ENCODE measurements at places on chromosomes 1 and 21.

GRCh38 chr21:39079617-39080016, 103.6 kb downstream of the PSMG1 start:
- DNase-seq: peak; percentile 80

DNA sequence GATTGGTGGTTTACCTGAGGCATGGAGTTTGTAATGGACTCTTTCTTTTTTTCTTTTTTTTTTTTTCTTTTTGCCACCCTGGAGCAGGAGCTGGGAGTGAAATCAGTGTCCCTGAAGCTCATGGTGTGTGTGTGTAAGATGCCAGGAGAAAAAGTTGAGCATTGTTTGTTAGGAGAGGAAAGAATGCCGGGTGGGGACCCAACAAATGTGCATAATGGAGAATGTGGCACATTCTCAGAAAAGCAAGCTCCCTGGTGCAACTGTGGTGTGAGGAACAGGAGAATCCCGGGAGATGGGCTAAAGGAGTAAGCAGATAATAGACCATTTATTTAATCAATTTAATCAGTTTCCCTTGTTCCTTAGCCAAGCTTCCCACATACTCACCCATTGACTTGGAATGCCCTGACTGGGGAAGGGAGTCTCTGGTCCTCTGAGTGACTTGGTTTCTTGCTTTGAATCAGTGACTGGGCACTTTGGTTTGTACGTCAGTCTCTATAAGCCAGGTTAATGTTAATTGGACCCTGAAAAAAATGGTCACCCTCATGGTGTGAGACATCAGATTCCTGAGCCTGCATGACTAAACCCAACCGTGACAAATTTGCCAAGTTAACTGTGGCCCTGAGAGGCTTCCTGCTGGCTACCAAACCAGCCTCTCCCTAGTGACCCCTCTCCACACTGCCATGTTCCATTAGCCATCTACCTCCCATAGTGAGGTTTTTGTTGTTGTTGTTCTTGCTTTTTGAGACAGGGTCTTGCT, 43.9 kb upstream of the ITPKB start:
- DNase-seq: no peak

- DNase-seq: no peak
Observed at GRCh38 chr1:10936998-10937901, 75.2 kb upstream of the TARDBP start.

- DNase-seq: no peak
Observed at GRCh38 chr1:244952940-244953339, 88.6 kb upstream of the HNRNPU start.

GRCh38 chr1:108000620-108001111, 35.7 kb upstream of the VAV3 start:
- no peak for DNase-seq

DNA sequence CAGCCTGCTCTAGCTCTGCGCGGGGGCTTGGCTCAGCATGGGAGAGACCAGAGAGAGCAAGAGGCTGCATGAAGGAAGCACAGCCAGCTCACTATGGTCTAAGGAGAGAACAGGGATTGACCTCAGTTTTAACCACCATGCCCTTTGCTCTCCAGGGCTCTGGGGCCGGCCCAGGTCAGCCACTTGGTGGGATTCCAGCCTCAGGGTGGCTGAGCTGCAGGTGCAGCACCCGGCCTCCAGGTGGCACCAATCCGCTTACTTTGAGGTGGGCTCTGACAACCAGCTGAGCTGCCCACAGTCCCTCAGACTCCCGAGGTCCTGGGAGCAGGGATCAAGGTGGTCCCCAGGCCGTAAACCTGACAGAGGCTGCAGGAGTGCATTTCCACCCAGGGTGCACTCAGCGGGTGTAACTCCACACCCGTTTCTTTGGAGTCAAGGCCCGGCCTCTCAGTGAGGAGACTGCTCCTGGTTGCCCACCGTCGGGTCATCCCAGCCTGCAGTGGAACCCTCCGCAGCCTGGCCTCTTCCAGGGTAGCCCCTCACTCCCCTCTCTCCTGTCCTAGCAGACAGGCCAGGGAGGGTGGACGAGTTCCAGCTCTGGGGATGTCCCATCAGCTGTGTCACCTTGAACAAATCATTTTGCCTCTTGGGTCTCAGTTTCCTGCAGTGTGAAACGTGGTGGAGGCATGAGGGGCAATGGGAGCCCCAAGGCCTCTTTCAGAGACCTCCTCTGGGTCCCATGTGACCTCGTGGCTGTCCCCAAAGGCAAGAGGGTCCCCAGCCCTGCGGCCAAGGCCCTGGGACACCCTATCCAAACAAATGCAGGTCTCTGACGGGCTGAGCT, 607 bp upstream of the LGR6 start:
- no peak for DNase-seq

- DNase-seq: no peak
Observed at GRCh38 chr1:72111662-72112061, 170.7 kb downstream of the NEGR1 start.

DNA sequence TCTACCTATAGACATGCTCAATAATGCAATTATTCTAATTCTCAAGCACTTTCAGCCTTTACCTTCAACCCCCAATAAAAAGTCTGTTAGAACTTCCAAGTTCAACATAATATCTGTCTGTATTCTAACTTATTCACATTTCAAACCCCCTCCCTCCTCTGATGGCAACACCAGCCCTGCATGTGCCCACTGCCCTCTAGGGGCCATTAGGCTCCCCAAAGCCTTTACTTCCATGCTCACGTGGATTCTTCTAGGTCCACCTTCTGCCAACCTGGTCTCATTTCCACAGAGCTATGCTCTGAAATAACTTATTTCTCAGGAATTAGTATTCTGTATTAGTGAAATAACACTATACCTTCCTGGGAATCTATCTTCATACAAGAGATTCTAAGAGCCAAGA, 22.2 kb upstream of the KPRP start:
- DNase-seq: no peak

DNA sequence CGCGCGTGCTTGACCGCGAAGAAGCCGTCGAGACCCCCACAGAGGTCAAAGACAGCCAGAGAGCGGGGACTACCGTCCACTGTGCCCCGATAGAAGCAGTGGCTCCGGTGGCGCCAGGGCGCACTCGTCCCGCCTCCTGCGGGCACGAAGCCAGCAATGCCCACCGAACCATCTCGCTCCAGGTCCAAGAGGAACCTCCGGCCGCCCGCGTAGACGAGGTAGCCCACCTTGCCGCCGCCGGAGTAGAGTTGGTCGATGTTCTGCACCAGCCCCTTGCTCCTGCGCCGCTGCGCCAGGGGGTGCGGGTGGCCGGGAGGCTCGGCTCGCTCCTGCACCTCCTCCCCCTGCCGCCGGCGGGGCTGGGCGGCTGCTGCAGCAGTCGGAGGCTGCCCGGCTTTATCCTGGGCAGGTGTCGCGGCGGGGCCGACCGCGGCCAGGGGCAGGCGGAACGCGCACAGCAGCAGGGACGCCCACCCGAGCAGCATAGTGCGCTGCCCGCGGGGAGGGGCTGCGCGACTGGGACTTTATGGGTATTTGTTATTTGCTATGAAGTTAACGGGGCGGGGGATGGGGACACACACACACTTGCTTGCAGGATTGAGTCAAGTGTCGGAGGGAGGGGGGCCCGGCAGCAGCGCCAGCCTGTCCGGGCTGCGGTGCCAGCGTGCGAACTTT, 844 bp downstream of the ADAMTS5 start:
- no peak for DNase-seq

- no peak for DNase-seq
Observed at GRCh38 chr1:204574016-204574864, 58.0 kb downstream of the MDM4 start.

DNA sequence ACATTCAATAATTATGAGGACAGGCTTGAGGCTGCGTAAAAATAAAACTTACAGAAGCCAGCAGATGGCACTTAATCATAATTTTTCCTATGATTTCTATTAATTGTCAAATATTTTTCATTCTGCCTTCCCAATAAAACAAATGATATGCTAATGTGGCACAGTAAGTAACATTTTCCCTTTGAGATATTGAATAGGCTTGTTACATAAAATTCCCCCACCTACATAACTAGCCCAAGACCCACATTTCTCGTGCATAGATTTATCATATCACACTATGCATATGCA, 55.4 kb upstream of the PTGFRN start:
- no peak for DNase-seq

GRCh38 chr1:208413006-208413405, 168.8 kb upstream of the PLXNA2 start:
- DNase-seq: no peak

DNA sequence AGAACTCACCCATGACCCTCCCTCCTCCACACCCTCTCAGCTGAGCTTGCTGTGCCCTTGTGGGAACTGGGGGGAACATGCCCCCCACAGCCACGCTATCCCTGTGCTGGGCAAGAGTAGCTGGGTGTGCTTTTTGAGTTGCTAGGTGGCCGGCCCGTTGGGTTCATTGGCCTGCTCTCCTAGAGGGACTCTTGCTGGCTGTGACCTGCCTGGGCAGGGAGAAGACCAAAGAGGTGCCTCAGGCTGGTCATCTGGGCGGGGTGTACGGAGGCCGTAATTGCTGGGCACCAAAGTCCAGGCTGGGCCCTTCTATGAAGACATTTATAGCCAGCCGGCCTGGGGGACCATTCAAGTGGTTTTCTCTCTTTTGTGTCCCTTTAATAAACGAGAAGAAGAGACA, 138.3 kb upstream of the ZBTB40 start:
- DNase-seq: no peak

DNA sequence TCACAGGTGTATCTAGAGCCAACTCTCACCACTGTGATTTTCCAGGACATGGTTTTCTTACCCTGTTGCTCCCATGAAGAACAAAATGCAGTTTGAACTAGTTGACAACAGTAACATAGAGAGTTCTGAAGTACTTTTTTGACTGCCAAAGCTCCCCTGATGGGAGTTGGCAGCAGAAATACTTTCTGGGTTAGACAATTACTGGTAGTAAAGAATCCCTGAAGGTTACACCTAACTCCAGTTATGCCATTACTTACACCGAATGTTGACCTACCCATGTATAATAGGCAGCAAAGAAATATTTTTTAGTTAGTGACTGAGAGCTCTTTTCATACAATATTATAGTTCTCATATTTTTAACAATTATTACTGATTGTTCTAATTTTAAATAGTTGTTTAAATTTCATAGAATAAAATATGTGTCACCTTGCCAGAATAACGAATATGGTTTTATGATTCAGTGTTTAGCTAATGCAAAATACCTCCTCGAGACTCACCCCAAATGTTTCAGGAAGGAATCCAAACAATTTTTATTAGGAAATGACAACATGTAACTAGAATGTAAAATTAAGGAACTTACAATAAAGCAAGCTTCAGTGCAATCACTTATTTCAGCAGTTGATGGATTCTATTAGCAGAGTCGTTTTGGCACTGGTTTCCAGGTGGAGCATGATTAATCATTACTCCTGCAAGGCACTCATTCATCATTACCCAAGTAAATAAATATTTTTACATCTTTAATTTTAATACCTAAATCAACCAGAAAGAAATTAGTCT, 237.6 kb downstream of the MRPL39 start:
- DNase-seq: no peak

DNA sequence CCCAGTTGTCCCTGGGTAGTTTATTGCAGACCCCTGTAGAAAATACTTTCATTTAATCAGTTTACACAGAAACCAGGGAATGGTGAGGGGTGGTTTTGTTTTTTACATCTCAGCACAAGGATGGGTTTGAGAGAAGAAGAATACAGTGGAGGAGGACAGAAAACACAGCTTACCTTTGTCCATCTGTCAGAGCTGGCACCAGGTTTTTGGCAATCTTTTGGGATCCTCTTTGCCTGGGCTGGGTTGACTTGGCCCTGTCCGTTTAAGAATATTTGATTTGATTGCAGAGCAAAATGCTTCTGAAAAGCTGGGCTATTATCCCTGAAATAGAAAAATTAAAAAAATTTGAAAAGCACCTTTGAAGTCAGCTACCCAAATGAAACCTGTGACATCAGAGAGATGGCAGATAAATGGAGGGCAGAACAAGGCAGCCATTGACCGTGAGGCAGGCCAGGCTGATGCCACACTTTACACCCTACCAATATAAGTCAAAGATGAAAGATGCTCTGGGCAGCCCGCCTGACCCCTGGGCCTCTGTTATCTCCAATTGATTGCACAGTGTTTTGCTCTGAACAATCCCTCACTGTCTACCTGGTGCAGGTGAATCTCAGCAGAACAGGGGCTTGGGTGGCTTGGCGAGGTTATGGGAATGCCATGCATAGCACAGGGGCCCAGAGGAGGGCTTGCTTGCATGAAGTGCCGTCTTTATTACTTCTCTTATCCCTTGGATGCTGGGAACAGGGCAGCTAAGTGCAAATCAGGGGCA, 218.8 kb downstream of the LMX1A start:
- DNase-seq: no peak

GRCh38 chr1:97093741-97094140, 372.2 kb downstream of the PTBP2 start:
- DNase-seq: no peak

- no peak for DNase-seq
Observed at GRCh38 chr1:226322986-226323385, 14.0 kb upstream of the LIN9 start.

GRCh38 chr1:172529304-172529703, 3.6 kb upstream of the SUCO start:
- no peak for DNase-seq

DNA sequence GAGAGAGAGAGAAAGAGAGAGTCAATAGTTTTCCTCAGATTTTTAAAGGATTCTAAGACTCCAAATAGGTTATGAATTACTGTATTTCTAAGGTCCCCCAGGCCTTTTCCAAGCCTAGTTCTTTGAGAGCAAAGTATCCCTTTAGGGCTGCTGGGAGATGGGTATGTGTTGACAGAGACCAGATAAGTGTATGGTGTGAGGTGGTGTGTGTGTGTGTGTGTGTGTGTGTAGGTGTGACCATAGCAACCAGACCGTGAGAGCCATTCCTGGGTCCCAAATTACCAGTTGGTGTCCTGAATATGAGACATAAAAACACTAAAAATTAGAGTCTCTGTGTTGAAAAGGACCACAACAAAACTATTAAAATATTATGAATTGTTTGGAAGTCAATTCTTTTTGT, 41.7 kb upstream of the DNAJC6 start:
- DNase-seq: no peak

- DNase-seq: no peak
Observed at GRCh38 chr1:20233866-20234265, 47.5 kb upstream of the PLA2G2C start.

DNA sequence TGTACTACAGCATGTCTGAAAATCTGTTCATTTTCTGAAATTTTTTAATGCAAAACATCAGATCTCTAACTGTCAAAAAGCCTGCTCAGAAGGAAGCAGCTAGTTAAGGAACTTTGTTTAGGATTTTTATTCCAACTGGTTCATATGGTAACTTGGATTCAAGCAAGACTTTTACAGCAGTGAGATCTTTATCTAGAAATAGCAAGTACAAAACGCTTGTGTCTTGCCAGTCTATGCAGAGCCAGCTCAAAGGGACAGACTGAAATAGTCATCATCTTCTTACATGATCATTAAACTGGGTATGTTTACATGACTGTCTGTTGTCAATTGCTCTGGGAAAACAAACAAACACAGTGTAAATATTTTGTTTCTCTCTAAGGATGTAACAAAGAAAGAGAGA, 37.6 kb downstream of the DDAH1 start:
- DNase-seq: no peak
